ENCODE measurements at places on chromosomes 4 and X.
A peak's percentile ranks its signal among the peaks of the same experiment; 100 is the strongest.

- no peak for DNase-seq
These were observed 4.0 kb downstream of the HAND2 start for GRCh38 chr4:173526027-173526482.

DNA sequence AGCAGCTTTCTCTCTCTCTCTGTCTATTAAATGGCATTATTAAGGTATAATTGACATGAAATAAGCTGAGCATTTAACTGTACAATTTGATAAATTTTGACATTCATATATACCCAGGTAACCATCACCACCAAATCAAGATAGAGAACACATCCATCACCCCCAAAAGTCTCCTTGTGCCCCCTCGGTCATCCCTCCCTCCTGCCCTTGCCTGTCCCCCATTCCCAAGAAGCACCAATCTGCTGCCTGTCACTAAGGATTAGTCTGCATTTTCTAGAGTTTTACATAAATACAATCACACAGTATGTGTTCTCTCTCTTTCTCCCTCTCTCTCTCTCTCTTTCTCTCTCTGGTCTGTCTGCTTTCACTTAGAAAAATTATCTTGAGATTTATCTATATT, 25.0 kb upstream of the TMEM154 start:
- DNase-seq: no peak

DNA sequence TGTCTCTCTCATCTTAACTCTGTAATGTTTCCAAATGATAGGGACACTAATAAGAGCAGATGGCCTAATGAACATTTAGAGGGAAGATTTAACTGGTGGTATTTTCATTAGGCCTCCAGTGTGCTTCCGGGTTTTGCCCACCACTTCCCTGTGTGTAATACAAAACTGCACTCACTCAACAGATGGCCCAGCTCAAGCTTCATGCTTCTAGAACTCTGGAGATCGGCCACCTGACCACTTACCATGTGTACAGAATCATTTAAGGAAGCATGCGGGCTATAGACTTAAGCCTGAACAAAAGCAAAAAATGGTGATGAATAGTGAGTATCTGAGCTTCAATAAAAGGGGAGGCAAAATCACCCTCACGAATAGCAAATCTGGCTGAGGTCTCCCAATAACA, 89.3 kb downstream of the SH2D1A start:
- DNase-seq: no peak

DNA sequence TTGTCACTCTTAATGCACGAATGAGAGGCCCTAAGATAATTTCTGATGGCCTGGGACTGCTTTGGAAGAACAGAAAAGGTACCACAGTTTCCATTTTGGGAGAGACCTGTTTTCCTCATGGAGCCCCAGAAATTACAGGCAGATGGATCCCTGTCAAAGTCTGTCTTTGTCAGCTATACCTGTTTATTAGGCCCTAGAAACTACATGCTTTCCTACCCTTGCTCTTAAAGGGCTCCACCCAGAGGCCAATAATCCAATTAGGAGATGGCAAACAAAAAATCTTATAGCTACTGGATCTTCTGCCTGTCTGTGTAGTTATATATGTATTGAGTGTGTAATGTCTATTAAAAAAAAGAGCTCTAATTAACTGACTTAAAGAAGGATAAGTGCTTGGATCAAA, 141.3 kb downstream of the NR3C2 start:
- DNase-seq: no peak

DNA sequence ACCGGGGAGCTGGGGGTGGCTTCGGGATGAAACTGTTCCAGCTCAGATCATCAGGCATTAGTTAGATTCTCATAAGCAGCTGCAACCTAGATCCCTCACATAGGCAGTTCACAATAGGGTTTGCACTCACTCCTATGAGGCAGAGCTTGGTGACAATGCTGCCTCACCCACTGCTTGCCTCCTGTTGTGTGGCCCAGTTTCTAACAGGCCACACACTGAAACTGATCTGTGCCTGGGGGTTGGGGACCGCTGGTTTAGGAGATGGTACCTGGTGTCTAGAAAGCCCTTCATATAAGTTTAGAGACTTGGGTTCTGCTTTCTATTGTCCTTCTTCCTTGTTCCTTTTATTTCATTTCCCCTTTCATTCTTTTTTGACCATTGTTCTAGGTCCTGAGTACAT, 234.2 kb downstream of the FRAS1 start:
- no peak for DNase-seq

DNA sequence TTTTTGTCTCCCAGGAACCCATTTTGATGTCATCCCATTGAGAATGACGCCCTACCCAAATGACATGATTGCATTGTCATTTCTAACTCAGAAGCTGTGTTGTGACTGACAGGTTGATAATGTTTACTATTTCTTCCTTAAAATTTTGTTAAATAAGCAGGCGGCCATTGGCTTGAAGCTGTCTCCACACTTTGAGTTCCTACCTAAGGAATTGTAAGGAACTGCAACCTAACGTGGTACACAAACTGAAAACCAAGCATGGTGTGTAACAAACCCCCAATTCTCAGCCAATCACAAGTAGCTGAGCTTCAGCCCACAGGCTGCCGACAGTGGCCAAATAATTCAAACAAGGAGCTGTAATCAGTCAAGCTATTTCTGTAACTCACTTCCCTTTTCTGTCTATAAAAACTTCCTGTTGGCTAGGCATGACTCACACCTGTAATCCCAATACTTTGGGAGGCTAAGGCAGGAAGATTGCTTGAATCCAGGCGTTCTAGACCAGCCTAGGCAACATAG, 2.9 kb upstream of the MND1 start:
- DNase-seq: no peak

GRCh38 chr4:174523025-174523693, 871 bp upstream of the HPGD start:
- DNase-seq: no peak

- DNase-seq: no peak
These were observed 28.0 kb downstream of the LHFPL1 start for GRCh38 chrX:112651766-112652165.

DNA sequence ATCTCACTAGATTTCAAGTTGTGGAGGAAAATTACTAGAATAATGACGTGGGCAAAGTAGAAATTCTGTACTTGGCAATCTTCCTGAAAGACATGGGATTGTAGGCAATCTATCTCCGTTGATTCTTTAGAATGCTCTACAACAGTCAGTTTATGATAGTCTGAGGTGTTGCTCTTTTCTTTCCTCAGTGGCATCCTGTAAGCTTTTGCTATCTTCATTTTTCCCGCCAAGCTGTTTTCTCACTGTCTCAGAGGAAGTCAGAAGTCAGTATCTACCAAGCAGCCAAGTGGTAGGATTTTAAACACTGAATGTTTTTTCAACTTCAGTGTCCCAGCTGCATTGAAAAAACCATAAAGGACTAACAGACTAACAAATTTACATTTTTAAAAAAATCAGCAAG, 23.7 kb downstream of the PCDH7 start:
- DNase-seq: no peak

GRCh38 chr4:78070731-78071282, 13.7 kb downstream of the FRAS1 start:
- DNase-seq: no peak

DNA sequence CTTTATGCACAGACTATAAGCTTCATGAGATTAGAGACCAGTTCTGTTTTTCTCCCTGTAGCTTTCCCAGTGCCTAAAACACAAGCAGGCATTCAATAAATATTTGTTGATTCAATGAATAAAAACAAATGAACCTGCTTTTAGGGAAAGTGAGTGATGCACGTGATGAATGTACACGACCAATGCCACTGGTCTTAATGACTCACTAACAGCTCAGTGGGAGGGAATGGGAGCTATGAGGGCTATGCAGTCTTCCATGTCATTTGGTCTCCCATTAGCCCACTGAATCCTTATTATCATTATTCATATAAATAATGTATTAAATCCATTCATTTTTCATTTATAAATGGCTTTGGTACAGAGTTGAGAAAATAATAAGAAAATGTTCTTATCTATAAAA, 247.4 kb downstream of the FBXO8 start:
- DNase-seq: no peak

DNA sequence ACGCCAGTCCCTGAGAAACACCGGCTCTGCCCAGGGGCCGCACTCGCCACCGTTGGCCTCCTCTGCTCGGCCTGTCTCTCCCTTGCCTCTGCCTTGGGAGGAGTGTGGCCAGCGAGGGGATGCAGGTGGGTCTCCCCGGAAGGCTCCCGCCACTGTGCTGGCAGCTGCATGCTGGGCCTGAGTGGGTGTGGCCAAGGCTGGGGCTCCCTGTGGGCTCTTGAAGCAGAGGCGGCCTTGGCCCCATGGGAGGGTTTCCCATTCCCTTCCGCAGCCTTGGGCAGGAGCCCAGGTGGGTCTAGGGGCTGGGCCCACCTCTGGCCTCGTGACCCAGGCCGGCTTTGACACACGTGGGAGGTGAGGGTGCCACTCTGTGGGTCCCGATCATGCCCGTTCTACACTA, 19.1 kb downstream of the FGFRL1 start:
- no peak for DNase-seq

DNA sequence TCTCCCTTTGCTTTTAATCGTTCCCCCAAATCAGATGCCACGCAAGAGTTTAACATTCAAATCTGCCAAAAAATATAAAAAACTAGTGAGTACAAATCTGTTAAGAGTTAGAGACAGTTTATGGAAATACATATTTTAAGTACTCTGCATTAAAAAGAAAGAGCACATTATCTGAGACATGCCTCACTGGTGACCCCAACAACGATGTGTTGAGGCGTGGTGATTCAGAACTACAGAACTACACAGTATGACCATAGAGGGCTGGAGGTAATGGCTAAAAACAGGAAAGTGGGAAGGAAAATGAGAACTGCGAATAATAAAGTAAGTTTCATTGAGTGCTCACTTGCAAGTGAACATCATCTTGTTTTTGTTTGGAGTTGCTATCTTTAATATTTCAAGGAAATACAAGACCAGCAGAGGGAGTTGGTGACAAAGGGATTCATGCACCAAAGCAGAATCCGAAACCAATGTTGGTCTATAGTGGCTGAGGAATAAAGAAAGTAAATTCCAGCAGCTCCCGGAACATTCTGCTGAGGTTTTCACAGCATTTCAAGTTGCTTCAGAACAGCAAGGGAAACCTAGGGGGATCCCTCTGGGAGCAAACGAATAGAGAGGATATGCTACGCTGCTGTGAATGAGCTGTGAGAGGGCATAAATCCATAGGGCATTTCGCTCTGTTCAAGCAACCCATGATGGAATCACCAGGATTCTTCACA, 92.2 kb downstream of the DCHS2 start:
- no peak for DNase-seq

DNA sequence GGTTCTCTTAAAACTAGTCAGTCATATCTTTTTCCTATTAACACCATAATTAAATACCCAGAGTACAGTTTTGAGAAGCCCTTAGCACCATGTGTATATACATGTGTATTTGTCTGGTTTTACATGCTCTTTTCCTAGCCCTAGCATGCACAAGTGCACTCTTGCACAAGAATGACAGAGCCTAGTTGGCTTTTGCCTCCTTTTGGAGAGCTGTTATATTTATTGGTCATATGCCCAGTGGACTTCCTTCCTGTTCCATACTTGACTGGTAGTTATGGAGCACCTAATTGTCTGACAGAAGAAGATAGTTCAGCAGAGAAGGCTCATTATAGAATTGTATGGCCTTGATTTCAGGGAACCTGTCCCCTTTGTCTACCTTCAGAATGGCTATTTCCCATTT, 155.6 kb downstream of the ARX start:
- DNase-seq: no peak

- DNase-seq: no peak
These were observed 120.4 kb downstream of the TMA16 start for GRCh38 chr4:163614866-163615265.

DNA sequence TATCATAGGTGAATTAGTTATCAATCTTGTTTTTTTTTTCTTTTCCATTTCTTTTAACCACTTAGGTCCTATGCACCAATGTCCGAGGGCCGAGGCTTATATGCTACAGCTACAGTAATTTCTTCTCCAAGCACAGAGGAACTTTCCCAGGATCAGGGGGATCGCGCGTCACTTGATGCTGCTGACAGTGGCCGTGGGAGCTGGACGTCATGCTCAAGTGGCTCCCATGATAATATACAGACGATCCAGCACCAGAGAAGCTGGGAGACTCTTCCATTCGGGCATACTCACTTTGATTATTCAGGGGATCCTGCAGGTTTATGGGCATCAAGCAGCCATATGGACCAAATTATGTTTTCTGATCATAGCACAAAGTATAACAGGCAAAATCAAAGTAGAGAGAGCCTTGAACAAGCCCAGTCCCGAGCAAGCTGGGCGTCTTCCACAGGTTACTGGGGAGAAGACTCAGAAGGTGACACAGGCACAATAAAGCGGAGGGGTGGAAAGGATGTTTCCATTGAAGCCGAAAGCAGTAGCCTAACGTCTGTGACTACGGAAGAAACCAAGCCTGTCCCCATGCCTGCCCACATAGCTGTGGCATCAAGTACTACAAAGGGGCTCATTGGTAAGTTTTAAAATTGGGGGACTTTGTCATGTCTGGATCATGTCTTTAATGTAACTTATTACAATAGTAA, 250.7 kb downstream of the RAPGEF2 start:
- no peak for DNase-seq

GRCh38 chrX:56569378-56570057, 6.1 kb downstream of the UBQLN2 start:
- DNase-seq: no peak

- DNase-seq: no peak
These were observed 126.9 kb downstream of the ELOVL6 start for GRCh38 chr4:110071466-110071865.

DNA sequence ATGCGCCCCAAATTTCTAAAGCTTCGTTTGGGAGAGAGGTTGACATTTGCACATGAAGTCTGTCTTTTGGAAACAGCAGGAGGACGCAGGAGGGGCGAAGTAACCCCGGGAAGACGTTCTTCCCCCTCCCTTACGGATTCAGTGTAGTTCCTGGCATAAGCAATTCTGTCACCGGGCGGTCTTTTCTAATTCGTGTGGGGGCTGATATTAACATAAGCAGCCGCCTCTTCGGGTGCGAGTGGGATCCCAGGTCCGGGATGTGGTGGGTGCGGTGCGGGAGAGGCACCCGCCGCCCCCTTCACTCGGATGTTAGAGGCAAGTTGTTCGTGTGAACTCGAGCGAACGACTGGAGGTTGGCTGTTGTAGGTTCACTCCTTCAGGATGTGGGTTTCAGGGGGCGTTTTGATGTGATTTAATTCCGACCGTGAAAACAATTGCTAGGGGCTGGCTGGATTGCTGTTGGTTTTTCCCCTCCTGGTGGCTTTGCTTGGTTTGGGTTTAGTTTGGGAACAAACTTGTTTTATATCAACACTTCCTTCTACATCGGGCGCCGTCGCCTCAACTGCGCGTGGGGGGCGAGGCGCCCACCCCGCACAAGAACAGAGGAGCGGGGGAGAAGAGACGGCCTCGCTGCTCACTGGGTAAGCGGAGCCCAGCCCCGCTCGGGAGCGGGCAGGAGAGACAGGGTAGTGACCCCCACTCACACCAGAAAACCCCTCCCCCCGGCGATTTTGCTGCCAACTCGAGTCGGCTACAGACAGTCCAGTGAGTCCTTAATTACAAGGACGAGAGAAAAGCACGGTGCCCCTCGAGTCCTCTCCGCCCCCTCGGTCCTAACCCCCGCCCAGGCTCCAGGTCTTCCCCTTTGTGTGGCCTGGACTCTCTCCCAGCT, 2.9 kb upstream of the LEF1 start:
- peak; percentile 10 for DNase-seq

All from heart left ventricle (tissue), 16 donors.